Smooth muscle cell of bladder (primary cell): ENCODE measurements at places on chromosomes 2 and 18. TPM values are rescaled to one million over a fixed set of nuclear protein-coding genes. Genes with fewer than 3 reads are reported as not detected.

ZNF519 gene
- 1.7 and 2.1 TPM in 2 replicates for total RNA-seq

LRRTM4 gene
- total RNA-seq = 0.09 TPM in 1 of 2 replicates, not detected in the other

LAPTM4A gene
- 214 and 217 TPM in 2 replicates for total RNA-seq

TMEM200C gene
- 0.14 and 0.74 TPM in 2 replicates for total RNA-seq

ATRAID gene
- 247 and 248 TPM in 2 replicates for total RNA-seq

CGREF1 gene
- 7.0 and 8.2 TPM in 2 replicates for total RNA-seq

ELOA2 gene
- under 0.01 TPM in 1 of 2 replicates, not detected in the other for total RNA-seq

ZBTB7C gene
- total RNA-seq = under 0.01 TPM in 2 replicates

KCNG2 gene
- 1.3 and 4.7 TPM in 2 replicates for total RNA-seq

TUBB6 gene
- total RNA-seq = 475 and 568 TPM in 2 replicates

CXCR1 gene
- total RNA-seq = not detected in 2 replicates

DSG2 gene
- total RNA-seq = 2.3 and 23.3 TPM in 2 replicates

C2orf76 gene
- 12.2 and 14.6 TPM in 2 replicates for total RNA-seq

KCNE4 gene
- total RNA-seq = 27.2 and 43.9 TPM in 2 replicates

RIT2 gene
- not detected in 2 replicates for total RNA-seq

PSTPIP2 gene
- total RNA-seq = 5.5 and 5.7 TPM in 2 replicates

NEU2 gene
- not detected in 2 replicates for total RNA-seq

BCL2 gene
- 2.0 and 2.2 TPM in 2 replicates for total RNA-seq

PRSS56 gene
- not detected in 2 replicates for total RNA-seq

ABCG5 gene
- total RNA-seq = not detected in 2 replicates

GKN1 gene
- total RNA-seq = not detected in 2 replicates

VWC2L gene
- under 0.01 TPM in 1 of 2 replicates, not detected in the other for total RNA-seq

HS6ST1 gene
- total RNA-seq = 25.5 and 30.0 TPM in 2 replicates

RND3 gene
- total RNA-seq = 606 and 918 TPM in 2 replicates

GPR75 gene
- total RNA-seq = 0.71 and 0.74 TPM in 2 replicates

CRYGC gene
- not detected in 2 replicates for total RNA-seq

ALPP gene
- total RNA-seq = not detected in 2 replicates

LIMS4 gene
- 1.1 TPM in 2 replicates for total RNA-seq

CD8B2 gene
- not detected in 2 replicates for total RNA-seq

SERPINB10 gene
- total RNA-seq = not detected in 2 replicates

SP5 gene
- not detected in 2 replicates for total RNA-seq

CNDP1 gene
- total RNA-seq = not detected in 2 replicates

GREB1L gene
- 0.09 TPM in 1 of 2 replicates, not detected in the other for total RNA-seq

MAPRE2 gene
- 7.1 and 11.7 TPM in 2 replicates for total RNA-seq

PDE6D gene
- 10.0 and 10.8 TPM in 2 replicates for total RNA-seq

RAB27B gene
- total RNA-seq = 23.0 and 30.2 TPM in 2 replicates

KIF1A gene
- total RNA-seq = not detected in 2 replicates

MREG gene
- 0.71 and 1.2 TPM in 2 replicates for total RNA-seq

PROKR1 gene
- not detected in 2 replicates for total RNA-seq

TOGARAM2 gene
- total RNA-seq = 0.14 and 0.37 TPM in 2 replicates
